ENCODE measurements at places on chromosomes 7 and 10. TPM values are rescaled to one million over a fixed set of nuclear protein-coding genes. Genes with fewer than 3 reads are reported as not detected.

PBLD gene
- 12.8 TPM for total RNA-seq

KCND2 gene
- 102 TPM for total RNA-seq

TACC2 gene
- 27.0 TPM for total RNA-seq

FAM25A gene
- not detected for total RNA-seq

ASIC3 gene
- total RNA-seq = 1.6 TPM

IRF5 gene
- 2.5 TPM for total RNA-seq

NDUFB2 gene
- total RNA-seq = 50.7 TPM

C10orf105 gene
- 1.00 TPM for total RNA-seq

SFTPA1 gene
- total RNA-seq = 4.4 TPM

PALD1 gene
- total RNA-seq = 11.3 TPM

PLXDC2 gene
- 59.6 TPM for total RNA-seq

WDFY4 gene
- 1.7 TPM for total RNA-seq

CNPY1 gene
- total RNA-seq = 19.4 TPM

KLF14 gene
- total RNA-seq = not detected

AEBP1 gene
- total RNA-seq = 11.3 TPM

GNGT1 gene
- total RNA-seq = not detected

CPA1 gene
- total RNA-seq = not detected

HTR5A gene
- 2.1 TPM for total RNA-seq

FGFR2 gene
- total RNA-seq = 28.7 TPM
